ENCODE measurements at places on chromosomes 6 and 20.

- no peak for DNase-seq
These were observed 14.5 kb downstream of the NOL7 start for GRCh38 chr6:13629459-13630116.

DNA sequence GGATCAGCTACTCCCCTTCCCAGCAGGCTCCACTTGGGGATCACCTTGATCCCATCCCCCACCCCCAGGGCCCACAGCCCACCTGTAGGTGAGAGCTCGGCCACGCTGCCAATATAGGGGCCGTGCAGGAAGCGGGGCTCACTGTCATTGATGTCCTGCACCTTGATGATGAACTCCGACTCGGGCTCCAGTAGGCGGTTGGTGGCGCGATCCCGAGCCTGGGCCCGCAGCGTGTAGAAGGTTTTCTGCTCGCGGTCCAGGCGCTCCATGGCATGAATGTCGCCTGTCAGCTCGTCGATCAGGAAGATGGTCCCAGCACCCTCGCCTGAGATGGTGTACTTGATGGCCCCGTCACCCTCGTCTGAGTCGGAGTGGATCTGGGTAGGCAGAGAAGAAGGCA lies 67.4 kb downstream of the CDH22 start:
- DNase-seq = no peak

DNA sequence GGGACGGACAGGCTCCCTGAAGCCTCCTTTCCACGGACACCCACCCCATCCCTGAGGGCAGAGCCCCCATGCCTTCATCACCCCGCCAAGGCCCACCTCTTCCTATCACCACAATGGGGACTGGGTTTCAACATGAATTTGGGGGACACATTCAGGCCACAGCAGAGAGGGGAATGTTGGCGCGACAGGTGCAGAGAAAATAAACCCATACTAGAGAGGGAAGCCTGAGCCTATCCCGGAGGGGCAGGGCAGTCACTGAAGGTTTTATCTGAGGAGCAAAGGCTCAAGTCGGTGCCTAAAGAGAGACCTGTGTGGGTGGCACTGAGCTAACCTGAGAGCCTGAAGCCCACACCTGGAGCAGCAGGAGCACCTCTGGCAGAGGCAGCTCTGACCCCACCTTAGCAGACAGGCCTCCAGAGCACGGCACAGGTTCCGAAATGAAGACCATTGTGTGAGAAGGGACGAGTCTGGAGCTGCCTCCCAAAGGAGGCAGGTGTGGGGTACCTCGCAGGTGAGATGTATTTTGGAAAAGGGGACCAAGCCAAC lies 180.6 kb upstream of the PDE10A start:
- DNase-seq = no peak

DNA sequence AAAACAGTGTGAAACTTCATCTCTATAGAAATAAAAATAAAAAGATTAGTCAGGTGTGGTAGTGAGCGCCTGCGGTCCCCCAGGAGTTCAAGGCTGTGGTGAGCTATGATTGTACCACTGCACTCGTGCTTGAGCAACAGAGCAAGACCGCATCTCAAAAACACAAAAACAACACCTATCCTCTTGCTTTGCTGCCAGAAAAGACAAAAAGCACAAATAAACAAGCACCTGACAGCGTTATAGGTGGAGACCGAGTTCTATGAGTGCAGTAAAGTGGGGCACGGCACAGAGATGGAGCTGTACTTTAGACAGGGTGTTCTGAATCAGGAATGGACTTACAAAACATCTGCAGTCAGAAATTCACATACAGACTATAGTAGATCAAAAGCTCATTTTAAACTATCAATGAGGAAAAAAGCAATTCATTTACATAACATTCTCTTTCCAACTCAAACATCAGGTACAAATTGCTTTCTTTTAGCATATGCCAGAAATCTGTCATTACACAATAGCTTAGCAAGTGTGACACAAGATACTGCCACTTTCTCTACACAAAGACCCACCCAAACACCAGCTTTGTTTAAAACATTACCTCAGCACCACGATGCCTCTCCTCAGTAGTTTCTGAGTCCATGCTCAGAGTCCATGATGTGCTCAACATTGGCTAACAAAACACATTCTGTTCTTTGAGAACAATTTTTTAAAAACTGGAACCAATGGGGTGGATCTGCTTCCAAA lies 10.1 kb downstream of the EZR start:
- peak; percentile 34 for DNase-seq

- no peak for DNase-seq
These were observed 86.6 kb downstream of the SMOC2 start for GRCh38 chr6:168527451-168528210.

DNA sequence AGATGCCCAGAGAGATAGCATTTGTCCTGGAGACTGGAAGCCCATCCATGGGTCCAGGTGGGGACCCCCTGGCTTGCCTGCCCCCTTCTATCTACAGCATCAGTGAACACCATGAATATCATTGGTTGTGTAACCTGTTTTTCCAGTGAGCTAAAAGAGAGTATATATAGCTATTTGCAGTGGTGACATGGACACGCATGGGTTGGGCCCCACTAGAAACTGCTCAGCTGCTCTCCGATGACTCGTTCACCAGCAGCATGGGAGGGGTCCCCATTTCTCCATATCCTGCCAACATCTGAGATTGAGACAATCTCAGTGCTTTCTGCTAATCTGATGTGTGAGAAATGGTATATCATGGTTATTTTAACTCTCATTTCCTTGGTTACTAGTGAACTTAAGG lies 4.0 kb upstream of the ZC3H12D start:
- DNase-seq = peak; percentile 29

Data from GM20000 (cell line).